ENCODE measurements at places on chromosomes 7 and 10.

DNA sequence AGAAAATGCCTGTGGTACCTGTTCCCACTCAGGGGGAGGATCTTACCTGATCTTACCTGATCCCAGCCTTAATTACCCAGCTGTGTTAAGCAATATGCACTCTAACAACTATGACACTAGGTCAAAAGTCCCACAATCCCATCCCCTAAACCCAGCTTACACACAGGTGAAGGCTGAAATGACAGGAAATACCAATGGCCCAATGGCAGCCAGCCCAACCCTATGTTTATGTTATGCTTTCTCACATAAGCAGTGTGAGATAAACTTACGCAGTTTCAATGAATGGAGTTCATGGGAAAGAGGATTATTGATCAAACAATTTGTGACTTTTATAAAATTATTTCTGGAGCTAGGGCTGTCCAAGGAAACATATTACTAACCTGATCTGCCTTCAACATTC lies 91.9 kb downstream of the GPAM start:
- no peak for DNase-seq

GRCh38 chr10:64365663-64366062 lies 844.5 kb downstream of the REEP3 start:
- DNase-seq = no peak

GRCh38 chr7:106747804-106748203 lies 86.8 kb upstream of the CCDC71L start:
- no peak for DNase-seq

GRCh38 chr10:61140765-61141392 lies 196.9 kb upstream of the RHOBTB1 start:
- peak; percentile 24 for DNase-seq

DNA sequence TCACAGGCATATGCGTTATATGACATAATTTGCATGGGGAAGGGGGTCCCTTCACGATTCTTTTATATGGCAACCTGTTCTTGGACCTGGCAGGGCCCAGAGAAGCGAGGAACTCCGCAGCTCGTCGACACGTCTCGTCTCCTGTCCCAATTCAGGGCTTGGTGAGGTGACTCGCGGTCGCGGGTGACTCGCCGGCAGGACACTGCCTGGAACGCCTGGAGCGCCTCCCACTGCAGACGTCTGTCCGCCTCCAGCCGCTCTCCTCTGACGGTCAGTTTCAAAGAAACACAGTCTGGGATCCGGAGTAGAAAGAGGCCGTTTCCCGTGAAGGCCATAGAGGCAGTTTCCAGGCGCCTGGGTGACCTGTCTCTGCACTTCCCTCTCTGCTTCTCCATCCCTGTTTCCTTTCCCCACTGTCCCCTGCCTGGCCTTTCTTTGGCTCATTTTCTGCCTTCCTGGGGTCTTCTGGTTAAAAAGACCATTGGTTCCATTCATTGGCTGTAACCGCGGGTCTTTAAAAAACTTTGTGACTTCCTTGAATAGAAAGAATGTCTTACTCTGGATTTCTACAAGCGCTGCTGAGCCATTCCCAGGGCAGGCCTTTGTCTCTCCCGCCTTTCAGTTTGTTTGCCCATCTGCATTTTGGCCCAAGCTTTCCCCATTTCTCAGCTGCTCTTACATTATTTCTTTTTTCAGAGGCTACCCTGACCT lies 1.2 kb downstream of the UPP1 start:
- DNase-seq = no peak

- DNase-seq = no peak
Observed at GRCh38 chr10:121783782-121784372, 144.0 kb downstream of the ATE1 start.

DNA sequence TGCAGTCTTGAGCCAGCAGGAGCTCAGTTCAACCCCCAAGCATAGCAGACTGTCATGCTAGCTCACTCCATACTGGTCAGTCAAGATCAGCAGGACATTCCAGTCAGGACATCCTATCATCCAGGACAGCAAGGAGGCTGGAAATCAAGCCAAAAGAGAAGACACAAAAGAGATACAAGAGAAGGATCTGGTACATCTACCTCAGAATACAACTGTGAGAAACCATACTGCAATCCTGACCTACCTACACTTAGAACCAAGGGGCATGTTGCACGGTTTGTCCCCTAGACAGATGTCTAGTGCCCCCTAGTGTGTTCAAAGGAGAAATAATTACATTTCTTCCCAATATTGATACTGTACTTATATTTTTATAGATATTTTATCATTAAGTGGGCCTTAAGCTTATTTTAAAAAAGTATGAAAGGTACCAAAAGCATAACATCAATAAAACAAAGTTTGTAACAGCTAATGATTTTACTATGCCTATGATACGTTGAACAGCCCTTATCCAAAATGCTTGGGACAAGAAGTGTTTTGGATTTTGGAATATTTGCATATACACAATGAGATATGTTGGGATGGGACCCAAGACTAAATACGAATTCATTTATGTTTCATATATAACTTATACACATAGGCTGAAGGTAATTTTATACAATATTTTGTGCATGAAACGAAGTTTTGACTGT lies 26.7 kb downstream of the ERCC6 start:
- DNase-seq = no peak

- DNase-seq = no peak
Observed at GRCh38 chr10:35274498-35275060, 61.7 kb upstream of the CCNY start.
